IMR-90 (cell line): ENCODE measurements at places on chromosomes 7 and 10. TPM values are rescaled to one million over a fixed set of nuclear protein-coding genes. Genes with fewer than 3 reads are reported as not detected.

- DNase-seq = no peak
Observed at GRCh38 chr10:79555354-79556309, 4.6 kb downstream of the SFTPA2 start.

DNA sequence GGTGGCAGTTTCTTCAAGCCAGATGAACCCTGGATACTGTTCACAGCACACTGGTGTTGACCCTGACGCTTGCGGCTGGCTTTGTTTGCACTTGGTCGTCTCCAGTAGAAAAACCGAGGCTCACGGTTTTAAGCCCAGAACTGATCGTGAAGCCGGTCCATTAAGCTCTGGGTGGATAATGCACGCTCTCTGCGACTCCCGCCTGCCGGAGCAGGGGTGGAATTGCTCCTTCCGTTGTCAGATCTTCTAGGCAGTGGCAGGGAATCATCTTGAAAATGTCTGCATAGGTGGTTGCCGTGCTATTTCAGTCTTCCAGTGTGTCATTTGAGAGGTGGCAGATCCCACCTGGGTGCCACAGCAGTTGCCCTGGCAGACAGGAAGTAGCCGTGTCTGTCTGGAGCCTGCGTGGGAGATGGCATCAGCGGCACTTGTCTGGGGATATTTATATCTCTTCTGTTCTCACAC is 35.9 kb upstream of the AP5Z1 start:
- peak; percentile 38 for DNase-seq

The IFIT1B gene
- total RNA-seq = not detected in 2 replicates

GRCh38 chr7:39700932-39701331 is 77.6 kb downstream of the RALA start:
- no peak for DNase-seq

The ARMC3 gene
- total RNA-seq = not detected in 2 replicates

The AOC1 gene
- total RNA-seq = not detected in 2 replicates

- DNase-seq = peak; percentile 90
Observed at GRCh38 chr7:120988591-120989256, at the start of gene CPED1. CPED1 (plus strand) TSS chr7:120988711; CDS start chr7:120989622, 911 bp downstream.

The SNX13 gene
- total RNA-seq = 24.9 and 40.8 TPM in 2 replicates

DNA sequence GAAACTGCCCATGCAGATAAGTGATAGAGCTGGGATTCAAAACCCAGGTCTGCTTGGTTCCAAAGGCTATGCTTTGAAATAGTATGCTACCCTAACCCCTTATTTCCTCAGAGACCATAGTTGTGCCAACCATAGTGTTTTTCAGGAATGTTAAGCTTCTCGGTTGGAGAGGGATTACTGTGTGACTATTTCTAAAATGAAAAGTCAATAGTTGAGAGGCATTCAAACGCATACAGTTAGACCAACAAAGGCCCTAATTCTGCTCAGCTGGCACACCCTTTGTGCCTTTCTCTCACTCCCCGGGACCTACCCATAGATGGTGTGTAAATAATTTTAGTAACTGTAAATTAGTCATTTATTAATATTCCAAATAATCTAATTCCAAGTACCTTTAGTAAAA is 64.6 kb upstream of the RNF148 start:
- no peak for DNase-seq

DNA sequence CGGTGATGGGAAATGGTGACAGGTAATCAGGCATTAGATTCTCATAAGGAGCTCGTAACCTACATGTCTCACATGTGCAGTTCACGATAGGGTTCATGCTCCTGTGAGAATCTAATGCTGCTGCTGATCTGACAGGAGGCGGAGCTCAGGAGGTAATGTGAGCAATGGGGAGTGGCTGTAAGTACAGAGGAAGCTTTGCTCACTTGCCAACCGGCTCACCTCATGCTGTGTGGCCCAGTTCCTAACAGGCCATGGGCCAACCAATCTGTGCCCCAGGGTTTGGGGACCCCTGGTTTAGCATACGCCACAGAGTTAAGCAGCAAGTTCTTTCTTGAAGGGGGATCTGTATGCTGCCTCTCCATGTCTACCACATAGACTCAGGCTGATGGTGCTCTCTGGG is 133.1 kb downstream of the IQUB start:
- DNase-seq = no peak

DNA sequence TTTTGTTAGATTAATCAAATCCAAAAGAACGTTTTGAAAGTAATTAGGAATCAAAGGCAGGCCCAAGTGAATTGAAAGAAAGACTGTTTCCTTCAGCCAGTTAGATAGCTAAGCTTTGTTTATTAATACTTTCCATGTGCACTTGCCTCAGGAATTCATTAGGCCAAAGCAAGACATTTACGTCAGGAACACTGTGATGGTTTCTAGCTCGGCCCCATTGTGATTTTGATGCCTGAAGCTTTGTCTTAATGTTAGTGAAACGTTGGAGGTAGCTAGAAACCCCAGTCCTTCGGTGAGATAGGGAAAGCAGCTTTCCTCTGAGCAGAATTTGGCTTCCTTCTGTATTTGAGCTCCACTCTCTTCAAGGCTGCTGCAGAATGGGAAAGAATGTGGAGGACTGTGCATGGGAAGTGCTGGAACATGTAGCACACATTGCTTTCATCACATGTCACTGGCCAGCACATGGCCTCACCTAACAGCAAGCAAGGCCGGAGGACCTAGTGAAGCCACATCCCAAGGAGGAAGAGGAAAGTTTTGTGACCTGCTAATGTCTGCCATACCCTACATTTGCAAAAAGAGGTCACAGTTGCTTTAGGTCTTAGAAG is 64.1 kb downstream of the PCGF5 start:
- DNase-seq = peak; percentile 59

GRCh38 chr7:141563956-141564623 is 12.9 kb downstream of the AGK start:
- no peak for DNase-seq

The PGAM2 gene
- not detected in 2 replicates for total RNA-seq

GRCh38 chr10:4902571-4903011 is 60.6 kb upstream of the AKR1C1 start:
- DNase-seq = no peak

The PLXNA4 gene
- total RNA-seq = under 0.01 TPM in 2 replicates

The SPOCK2 gene
- total RNA-seq = not detected in 2 replicates

GRCh38 chr7:134954197-134955082 is 31.9 kb upstream of the AGBL3 start:
- peak; percentile 54 for DNase-seq

DNA sequence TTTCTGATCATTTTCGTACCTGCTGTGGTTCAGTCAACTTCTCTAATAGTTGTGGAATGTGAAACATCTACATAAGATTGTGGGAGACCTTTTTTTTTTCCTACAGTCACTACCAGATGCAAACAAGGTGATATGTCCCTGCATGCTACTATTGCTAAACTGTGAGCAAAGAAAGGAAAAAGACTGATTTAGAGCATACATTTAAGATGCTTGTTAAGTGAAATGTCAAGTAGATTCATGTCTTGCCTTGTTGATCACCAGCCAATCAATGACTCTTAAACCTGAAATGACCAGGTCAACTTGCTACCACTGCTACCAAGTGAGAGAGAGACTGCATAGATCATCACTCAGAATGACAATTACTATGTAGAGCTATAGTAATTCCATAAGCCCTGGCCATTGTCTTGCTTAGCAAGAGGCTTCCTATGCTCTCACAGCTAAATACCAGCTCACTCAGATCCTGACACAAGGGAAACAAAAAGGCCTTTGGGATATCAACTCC is 84.3 kb upstream of the SKAP2 start:
- no peak for DNase-seq

DNA sequence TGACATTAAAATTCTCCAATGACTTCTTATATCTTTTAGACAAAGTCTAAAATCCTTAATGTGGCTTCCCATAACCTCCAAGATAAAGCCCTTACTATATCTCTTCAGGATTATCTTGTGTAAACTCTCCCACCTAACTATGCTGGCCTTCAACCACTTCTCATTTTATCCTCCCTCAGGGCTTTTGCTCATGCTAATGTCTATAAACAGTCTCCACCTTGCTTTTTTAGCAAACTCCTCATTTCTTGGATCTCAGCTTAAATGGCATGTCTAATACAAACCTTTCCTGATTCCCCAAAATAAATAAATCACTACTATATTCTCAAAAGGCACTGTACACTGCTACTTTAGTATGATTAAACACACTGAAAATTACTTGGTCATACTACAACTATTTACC is 181.2 kb downstream of the LRRN3 start:
- DNase-seq = peak; percentile 25

The LRRC18 gene
- total RNA-seq = not detected in 2 replicates

The HOGA1 gene
- 0.36 and 0.56 TPM in 2 replicates for total RNA-seq

GRCh38 chr10:16527452-16527851 is 5.8 kb upstream of the C1QL3 start:
- DNase-seq = no peak

The ADCY1 gene
- total RNA-seq = 0.18 and 0.28 TPM in 2 replicates

The GATA3 gene
- under 0.01 TPM in 1 of 2 replicates, not detected in the other for total RNA-seq

- no peak for DNase-seq
Observed at GRCh38 chr7:71325151-71325550, 193.2 kb downstream of the GALNT17 start.

GRCh38 chr7:490461-491291 is 29.0 kb downstream of the PDGFA start:
- DNase-seq = no peak
